Stimulated activated memory B cell treated with anti-CD40 and anti-IgM and Interleukin-4, amounts not matched to agents 10 μg/mL and 1 μg/mL and 100 μg/mL, for 72 hours (primary cell): ENCODE measurements at places on chromosomes 11 and 22.

DNA sequence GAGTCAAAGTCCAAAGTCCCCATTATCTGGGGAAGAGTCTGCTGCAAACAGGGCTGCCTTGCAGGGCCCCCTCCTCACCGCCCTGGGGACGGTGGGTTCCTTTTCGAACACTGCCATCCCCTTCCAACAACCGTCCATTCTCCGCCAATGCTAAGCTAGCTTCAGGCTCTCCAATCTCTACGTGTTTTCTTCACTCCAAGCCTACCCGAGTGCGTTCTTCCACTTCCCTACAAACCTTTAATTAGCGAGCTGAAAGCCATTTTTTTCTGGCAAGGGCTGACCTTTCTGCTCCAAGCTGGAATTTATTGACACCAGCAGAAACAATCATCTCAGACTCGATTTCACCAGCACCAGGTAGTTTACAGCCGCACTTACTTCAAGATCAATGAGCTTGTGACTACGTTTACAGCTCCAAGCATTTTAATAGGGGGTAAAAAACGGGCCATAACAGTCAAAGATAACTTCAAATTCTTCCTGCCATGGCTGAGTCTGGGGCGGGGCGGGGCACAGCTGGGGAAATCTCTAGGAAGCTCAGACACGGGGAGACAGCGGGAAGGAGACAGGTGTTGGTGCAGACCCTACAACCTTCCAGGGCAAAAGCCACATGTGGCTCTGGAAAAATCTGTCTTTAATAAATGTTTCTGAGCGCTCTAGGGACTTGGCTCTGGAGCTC lies 82.2 kb downstream of the PHF21B start:
- ATAC-seq: no peak

GRCh38 chr11:96197801-96198701 lies 144.9 kb downstream of the MAML2 start:
- peak; percentile 90 for ATAC-seq

DNA sequence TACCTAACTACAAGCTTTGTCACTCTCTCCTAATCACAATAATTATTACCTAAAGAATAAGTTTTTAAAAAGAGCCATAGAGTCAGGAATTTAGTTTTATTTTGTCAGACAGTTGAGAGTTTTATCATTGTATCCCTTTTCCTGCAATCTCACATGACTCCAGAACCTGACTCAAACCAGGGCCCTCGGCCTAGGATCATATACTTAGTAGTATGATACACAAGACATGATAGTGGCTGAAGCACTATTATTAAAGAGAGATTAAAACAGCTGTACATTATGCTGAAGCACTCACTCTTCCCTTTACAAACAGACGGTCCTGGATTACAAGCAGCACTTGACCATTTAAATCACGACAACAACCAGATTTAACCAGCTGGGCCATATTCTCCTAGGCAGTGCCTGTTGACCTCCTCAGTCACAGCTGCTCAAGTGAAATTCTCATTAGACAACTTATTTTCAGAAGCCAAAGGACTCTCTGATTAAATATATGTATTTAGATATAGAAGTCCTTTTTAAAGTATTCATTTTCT lies 44.0 kb downstream of the SOX6 start:
- no peak for ATAC-seq

DNA sequence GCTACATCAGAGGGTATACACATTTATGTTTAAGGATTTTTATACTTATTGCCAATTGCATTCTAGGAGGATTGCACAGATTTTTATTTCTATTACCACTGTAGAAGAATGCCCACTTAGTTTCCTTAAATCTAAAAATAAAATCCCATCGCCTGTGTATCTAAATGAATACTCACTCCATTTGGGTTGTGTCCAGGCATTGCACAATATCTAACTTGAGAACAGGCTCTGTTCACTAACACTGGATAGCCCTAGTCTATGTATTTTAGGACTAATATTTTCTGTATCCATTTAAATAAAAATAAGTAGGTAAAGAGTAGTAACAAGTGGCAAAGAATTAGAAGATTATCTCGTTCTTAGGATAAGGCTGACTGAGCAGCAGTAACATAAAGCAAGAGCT lies 4.1 kb downstream of the C11orf52 start:
- no peak for ATAC-seq

GRCh38 chr22:44074337-44074984 lies 50.4 kb downstream of the PARVB start:
- no peak for ATAC-seq

- no peak for ATAC-seq
Measured at GRCh38 chr11:70477609-70478008, 79.3 kb downstream of the CTTN start.

DNA sequence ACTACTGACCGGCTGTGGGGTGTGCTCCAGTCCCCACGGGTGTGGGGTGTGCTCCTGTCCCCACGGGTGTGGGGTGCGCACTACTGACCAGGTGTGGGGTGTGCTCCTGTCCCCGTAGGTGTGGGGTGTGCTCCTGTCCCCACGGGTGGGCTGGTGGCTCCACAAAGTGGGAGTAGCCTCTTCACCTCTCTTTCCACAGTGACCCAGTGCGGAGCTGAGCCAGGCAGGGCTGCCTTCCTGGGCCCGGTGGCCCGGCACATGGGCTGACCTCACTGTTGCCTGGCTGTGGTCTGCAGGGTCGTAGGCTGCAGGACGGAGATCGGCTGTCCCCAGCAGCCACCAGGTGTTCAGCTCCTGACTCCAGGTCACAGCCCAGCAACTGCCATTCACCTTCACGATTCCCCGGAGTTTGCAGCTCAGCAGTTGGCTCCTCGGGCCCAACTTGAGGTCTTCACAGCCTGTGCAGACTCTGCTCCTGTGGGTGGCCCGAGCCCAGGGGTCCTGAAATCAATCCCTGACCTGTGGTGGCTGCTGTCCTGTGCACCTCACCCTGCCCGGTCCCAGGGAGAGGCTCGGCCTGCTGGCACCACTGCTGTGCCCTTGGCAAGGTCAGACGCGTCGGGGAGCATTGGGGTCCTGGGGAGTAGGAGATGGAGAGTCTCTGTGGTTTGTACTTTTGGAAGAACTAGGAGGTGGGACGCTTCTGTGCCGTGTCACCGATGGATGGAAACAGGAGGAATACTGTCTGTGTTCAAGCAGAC lies 414.3 kb downstream of the TBC1D22A start:
- ATAC-seq: peak; percentile 64

GRCh38 chr11:120608760-120609211 lies 97.2 kb downstream of the GRIK4 start:
- no peak for ATAC-seq

GRCh38 chr22:45673482-45674175 lies 2.0 kb downstream of the ATXN10 start:
- ATAC-seq: no peak

GRCh38 chr22:18104566-18104965 lies 6.0 kb upstream of the TUBA8 start:
- no peak for ATAC-seq

DNA sequence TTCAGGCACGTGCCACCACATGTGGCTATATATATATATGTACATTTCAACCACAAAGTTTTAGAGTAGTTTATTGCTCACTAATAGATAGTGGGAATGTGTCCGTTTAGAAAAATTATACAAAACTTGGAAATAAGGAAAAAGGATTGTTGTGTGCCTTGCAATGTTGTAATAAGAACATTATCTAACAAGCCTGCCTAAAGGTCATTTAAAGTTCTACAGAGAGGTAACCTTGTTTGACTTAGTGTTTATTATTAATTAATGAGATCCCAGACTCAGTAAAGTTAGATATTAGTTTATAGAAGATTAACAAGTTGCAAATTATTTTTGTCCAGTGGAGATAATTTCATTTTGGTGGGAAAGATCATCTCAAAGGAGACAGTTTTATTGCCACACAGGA lies 5.5 kb upstream of the PATL1 start:
- ATAC-seq: no peak

GRCh38 chr22:32545801-32546200 lies 71.2 kb downstream of the FBXO7 start:
- ATAC-seq: no peak

DNA sequence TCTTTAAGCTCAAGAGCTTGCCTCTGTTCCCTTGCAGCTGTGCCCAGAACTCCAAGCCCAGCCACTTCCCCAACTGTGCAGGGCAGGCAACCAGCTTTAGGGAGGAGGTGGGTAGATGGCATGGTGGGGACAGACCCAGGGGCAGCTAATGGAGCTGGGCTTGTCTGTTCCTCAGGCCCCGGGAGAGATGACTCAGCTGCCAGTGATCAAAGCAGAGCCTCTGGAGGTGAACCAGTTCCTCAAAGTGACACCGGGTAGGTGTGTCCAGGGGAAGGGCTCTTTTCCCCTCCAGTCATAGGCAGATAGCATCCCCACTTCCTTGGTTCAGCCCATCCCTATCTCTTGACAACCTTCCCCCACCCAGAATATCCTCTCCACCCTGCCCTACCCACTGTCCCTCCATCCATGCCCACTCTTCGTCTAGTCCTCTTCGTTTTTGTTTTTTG lies 32.4 kb downstream of the CREB3L1 start:
- peak; percentile 91 for ATAC-seq

DNA sequence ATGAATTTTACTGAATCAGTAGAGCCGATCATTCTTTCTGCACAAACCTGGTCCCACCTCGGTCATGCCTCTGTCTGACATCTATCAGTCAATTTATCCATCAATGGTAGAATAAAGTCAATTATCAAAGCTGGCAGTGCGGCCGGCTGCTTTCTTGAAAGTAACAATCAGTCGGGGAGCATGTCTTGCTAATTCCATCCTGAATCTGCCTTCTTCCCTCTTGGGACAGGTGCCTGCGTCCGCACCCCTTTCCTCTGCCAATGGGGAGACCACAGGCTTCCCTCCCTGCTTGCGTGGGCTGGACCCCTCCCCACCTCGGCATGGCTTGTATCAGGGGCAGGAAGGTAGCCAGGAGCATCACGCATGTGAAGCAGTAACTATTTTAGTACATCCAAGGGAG lies 962.9 kb downstream of the BRD1 start:
- no peak for ATAC-seq

- ATAC-seq: peak; percentile 3
Measured at GRCh38 chr11:62708793-62709192, 1.3 kb downstream of the GNG3 start.

- peak; percentile 87 for ATAC-seq
Measured at GRCh38 chr11:77047007-77047927, 13.1 kb downstream of the B3GNT6 start.

DNA sequence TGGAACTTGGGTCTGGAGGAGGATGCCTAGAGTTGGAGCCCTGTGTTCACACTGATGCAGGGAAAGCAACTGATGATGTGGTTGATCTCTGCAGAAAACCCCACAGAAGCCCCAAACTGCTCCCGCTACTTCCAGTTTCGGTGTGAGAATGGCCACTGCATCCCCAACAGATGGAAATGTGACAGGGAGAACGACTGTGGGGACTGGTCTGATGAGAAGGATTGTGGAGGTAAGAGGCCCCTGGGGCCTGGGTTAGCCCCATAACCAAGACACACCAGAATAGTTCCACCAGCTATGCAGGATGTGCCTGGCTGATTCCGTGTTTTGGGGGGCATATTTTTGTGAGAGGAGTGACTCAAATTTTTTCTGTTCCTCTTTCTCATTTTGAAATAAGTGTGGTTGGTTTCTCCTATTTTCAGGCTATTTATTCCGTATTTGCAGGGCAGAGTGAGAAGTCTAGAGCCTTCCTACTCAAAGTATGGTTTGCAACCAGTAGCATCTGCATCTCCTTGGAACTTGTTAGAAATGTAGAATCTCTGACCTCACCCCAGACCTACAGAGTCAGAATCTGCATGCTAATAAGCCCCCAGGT lies 137.3 kb upstream of the SORL1-AS1 start:
- ATAC-seq: peak; percentile 91

GRCh38 chr11:65505466-65506289 lies 6.8 kb downstream of the MALAT1 start:
- no peak for ATAC-seq

GRCh38 chr22:50526834-50527801 lies 1.7 kb upstream of the SCO2 start:
- ATAC-seq: peak; percentile 2

- ATAC-seq: no peak
Measured at GRCh38 chr11:105911454-105911853, 110.6 kb downstream of the MSANTD4 start.
